Stimulated activated CD4-positive, alpha-beta T cell treated with anti-CD3 and anti-CD28 coated beads, TNF-alpha, amount 100 ng/mL, for 4 hours (primary cell): ENCODE measurements at places on chromosomes 16 and 17.

DNA sequence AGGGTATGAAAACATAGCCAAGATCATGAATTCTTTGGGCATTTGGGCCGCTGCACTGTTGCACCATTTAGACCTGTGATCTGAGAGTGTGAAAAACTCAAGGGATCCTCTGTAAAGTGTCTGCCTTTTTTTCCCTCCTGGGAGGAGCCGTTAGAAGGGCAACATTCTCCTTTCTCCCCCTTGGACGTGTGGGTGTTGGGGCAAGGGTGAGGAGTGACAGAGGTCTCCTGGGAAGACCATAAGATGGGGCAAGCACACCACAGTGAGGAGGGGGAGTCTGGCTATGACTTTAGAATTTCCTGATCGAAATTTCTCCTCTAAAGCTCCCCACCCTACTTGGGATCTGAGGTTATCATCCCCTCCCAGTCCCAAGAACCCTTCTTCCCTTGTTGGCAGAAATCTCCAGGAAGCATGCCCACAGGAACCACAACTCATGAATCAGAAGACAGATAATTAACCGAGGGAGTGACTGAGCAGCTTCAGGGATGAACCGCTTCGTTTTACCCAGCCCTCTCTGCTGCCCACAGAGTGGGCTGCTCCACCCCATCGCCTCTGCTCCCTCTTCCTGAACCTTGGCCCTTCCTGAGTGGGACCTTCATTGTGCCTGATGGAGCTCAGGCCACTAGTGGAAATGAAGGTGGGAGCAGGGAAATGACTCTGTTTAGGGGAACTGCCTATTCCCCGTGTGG is 4.2 kb downstream of the ITGB3 start:
- DNase-seq = no peak

- no peak for DNase-seq
Measured at GRCh38 chr17:81646869-81647600, 9.3 kb downstream of the PDE6G start.

DNA sequence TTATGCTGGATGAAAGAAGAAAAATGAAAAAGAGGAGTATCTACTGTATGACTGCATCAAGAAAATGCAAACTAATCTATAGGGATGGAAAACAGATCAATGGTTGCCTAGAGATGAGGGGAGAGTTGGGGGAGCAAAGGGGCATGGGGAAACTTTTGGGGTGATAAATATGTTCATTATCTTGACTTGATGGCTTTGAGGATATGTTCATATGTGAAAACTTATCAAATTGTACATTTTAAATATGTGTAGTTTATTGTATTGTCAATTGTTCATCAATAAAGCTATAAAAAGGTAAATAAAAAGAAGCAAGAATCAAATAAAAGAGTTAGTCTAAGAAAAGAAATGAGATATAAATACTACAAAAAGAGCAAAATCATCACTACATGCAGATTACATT is 19.7 kb upstream of the SRCIN1 start:
- no peak for DNase-seq

DNA sequence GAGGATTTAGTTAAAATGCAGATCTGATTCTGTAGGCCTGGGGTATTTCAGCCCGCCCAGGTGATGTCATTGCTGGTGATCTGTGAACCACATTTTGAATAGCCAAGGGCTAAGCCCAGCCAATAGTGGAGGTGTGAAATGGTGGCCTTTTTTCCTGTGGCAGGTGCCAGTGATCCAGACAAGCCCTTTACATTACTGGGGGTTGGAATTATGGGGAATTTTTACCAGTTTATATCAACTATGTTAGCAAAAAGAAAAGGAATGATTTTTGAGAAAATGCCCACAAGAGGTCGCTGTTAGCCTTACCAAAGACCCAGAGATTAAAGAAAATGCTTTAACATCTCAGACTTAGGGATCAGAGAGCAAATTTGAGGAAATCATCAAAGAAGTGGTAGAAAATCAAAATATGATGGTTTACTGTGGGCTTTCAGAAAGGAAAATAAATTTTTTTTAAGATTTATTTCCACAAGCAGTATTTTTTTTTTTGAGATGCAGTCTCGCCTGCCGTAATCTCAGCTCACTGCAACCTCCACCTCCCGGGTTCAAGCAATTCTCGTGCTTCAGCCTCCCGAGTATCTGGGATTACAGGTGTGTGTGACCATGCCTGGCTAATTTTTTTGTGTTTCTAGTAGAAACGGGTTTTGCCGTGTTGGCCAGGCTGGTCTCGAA is 3.9 kb downstream of the VPS35L start:
- no peak for DNase-seq

GRCh38 chr17:81067391-81067811 is 32.5 kb downstream of the BAIAP2 start:
- DNase-seq = no peak

GRCh38 chr16:26128296-26128695 is 436.5 kb downstream of the HS3ST4 start:
- DNase-seq = no peak

DNA sequence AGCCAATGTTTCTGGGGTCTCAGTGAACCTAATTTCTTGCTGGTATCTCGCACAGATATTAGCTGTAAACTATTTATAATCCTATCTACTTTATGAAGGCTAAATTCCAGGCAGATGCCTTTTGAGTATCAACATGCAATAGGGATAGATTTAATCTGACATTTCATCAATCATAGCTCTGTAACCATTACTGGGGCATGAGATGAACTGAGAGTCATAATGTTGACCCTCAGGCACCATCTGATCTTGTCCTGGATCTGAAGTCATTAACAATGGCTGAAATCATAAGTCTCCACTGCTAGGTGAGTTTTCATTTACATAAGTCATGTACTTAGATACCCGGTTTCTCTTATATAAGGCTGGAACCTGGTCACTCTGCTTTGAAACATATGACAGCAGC is 3.6 kb downstream of the PMFBP1 start:
- DNase-seq = no peak
